ENCODE measurements at places on chromosomes 6 and 20.

- no peaks in the 10 kb centered on the region for H3K36me3 ChIP-seq
- no peaks in the 10 kb centered on the region for H3K27me3 ChIP-seq
- H3K27ac ChIP-seq = no peak overlapping the region
- H3K4me3 ChIP-seq = no peak overlapping the region
These were observed 54.8 kb downstream of the MEI4 start for GRCh38 chr6:77707603-77708002.

DNA sequence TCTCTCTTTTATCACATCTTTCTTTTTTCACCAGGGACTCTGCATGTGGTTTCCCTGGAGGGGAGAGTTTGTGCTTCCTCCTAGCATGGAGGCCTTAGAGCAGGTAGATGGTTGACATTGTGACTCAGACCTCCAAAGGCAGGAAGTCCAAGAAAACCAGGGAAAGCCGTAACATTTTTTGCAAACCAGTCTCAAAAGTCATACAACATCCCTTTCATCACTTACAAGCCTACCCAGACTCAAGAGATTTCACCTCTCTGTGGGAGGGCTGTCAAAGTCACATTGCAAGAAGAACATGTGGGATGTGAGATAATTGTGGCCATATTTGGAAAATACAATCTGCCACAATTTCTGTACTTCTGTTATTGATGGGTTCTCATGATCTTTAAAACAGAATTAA is 46.2 kb downstream of the SNRNP48 start:
- DNase-seq = no peak
- no peak overlapping the region for H3K27ac ChIP-seq
- H3K4me1 ChIP-seq = no peaks in the 10 kb centered on the region

GRCh38 chr6:39848171-39848570 is 56.0 kb downstream of the DAAM2 start:
- no peak for DNase-seq
- H3K4me1 ChIP-seq = no peaks in the 10 kb centered on the region
- H3K36me3 ChIP-seq = no peaks in the 10 kb centered on the region
- peaks cover 20% of the 10 kb centered on the region for H3K27me3 ChIP-seq

DNA sequence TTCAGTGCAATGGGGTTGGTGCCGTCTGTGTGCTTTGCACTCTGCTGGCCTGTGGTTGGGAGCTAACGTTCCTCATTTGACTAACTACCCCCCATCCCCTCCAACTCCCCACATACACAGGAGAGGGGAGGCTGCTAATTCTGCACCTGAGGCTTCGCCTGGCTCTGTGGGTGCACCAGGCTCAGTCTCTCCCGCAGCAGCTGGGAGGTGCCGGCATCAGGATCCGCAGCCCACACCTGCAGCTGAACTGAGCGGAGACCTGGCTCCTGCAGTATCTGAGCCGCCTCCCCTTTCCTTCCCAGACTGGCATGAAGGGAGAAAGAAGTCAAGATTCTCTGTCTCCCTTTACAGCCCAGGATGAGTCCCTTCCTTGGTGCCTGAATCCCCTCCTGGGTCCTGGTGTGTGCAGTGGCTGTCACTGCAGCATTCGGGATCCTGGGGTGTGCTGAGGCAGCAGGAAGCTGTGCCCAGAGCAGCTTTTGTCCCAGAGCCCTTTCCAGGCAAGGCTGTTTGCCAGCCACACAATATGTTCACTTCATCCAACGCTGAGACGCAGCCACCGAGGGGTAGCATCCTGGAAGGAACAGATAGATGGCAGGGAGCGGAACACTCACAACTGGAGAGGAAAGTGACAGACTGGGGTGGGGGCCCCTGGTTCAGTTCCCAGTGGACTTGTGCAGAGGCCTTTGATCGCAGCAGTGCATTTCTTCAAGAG is 70.2 kb downstream of the CDH4 start:
- H3K4me1 ChIP-seq = no peaks in the 10 kb centered on the region
- no peaks in the 10 kb centered on the region for H3K36me3 ChIP-seq
- H3K27ac ChIP-seq = no peak overlapping the region
- peaks cover 7% of the 10 kb centered on the region for H3K27me3 ChIP-seq
- no peak for DNase-seq
- H3K4me3 ChIP-seq = no peak overlapping the region

GRCh38 chr20:11060423-11061185 is 386.8 kb upstream of the JAG1 start:
- H3K27ac ChIP-seq = no peak overlapping the region
- DNase-seq = no peak
- no peaks in the 10 kb centered on the region for H3K4me1 ChIP-seq
- H3K4me3 ChIP-seq = no peak overlapping the region
- no peaks in the 10 kb centered on the region for H3K27me3 ChIP-seq

GRCh38 chr6:291697-292505 is at the start of gene DUSP22:
TSS of gene DUSP22 (plus strand) at chr6:292487. CDS start at chr6:292540, 53 bp downstream.
- peak within 1 kb of the TSS; percentile 68 for H3K27ac ChIP-seq
- H3K4me1 ChIP-seq = peaks cover 20% of the 10 kb centered on the region
- peak within 1 kb of the TSS; percentile 80 for H3K4me3 ChIP-seq
- no peaks in the 10 kb centered on the region for H3K27me3 ChIP-seq

GRCh38 chr6:153074761-153075160 is 56.3 kb downstream of the RGS17 start:
- H3K27me3 ChIP-seq = peaks cover 17% of the 10 kb centered on the region
- H3K4me1 ChIP-seq = no peaks in the 10 kb centered on the region
- no peak for DNase-seq

- no peak for DNase-seq
- H3K4me1 ChIP-seq = no peaks in the 10 kb centered on the region
- H3K27me3 ChIP-seq = no peaks in the 10 kb centered on the region
- H3K4me3 ChIP-seq = no peak overlapping the region
- no peak overlapping the region for H3K27ac ChIP-seq
- H3K36me3 ChIP-seq = no peaks in the 10 kb centered on the region
These were observed 765.9 kb downstream of the BCKDHB start for GRCh38 chr6:80872199-80872950.

GRCh38 chr6:11415557-11415956 is 122.0 kb upstream of the TMEM170B start:
- H3K27me3 ChIP-seq = no peaks in the 10 kb centered on the region
- H3K27ac ChIP-seq = peak overlapping the region; percentile 72
- no peak overlapping the region for H3K4me3 ChIP-seq
- H3K4me1 ChIP-seq = peaks cover 18% of the 10 kb centered on the region
- H3K36me3 ChIP-seq = peaks cover 4% of the 10 kb centered on the region

DNA sequence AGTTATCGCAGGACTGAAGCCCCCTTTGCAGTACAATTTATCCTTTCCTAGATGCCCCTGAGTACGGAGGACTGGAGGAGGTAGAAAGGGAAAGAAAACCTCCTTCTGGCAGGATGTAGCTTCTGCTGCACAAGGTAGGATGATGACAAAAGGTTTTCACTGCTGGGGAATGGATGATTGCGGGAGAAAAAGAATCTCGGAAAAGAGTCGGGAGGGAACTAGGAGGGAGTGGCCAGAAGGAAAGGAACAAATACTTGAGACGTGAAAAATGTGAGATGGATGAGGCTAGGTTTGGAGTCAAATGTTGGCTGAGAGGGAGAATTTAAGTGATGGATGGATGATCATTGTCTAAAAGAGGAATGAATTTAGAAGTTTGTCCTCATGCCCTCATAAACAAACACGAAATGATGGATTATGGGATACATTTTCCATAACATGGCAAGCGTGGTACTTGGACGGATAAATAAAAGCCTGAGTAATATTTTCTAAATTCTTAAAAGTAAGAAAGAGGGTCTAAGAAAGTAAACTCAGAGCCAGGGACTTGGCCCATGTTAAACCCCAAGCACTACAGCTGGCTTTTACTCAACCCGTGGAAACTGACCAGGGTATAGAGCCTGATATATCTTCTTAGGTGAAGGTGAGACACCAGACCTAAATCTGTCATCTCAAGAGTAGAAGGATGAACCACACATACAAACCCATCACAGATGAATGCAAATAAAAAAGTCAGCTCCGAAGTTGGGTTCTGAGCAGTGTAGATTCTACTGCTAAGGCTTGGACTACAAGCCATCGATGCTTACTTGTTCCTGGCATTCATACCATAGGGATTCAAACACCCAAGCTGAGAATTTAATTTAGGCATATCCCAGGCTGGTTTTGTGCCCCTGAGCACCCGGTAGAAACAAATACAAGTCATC is 72.4 kb downstream of the HFE start:
- H3K4me1 ChIP-seq = peaks cover 48% of the 10 kb centered on the region
- H3K27ac ChIP-seq = peak overlapping the region; percentile 98
- H3K4me3 ChIP-seq = peak overlapping the region; percentile 94
- no peak for DNase-seq
- H3K27me3 ChIP-seq = no peaks in the 10 kb centered on the region

DNA sequence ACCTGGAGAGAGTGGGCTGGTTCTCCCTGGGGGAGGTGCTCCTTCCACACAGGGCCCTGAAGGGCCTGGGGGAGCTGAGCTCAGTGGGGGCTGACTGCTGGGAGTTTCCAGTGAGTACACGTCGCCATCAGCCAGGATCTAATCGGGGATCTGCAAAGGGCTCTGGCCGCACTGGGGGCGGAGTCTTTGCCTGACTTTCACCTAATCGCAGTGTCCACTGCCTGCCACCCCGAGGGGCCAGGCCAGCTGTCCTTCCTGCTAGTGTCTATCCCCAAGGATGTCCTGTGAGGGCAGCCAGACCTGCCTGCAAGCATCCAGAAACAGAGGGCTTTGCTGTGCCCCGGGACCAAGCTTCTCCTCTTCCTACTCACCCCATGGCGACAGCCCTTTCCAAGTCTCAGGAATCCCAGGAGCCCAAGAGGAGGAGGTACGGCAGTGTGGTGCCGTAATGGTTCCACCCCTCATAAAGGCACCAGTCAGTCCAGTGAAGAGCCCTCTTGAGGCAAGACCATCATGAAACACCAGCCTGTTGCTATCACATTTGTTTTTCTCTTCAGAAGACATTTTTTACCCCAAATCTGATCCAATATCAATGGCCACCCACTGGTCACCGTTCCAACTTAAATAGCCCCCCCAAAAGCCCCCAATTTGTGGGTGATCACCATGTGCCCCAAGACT is 243.1 kb upstream of the ECI2 start:
- no peak overlapping the region for H3K4me3 ChIP-seq
- H3K36me3 ChIP-seq = no peaks in the 10 kb centered on the region
- no peaks in the 10 kb centered on the region for H3K4me1 ChIP-seq
- no peak overlapping the region for H3K27ac ChIP-seq
- peaks cover 19% of the 10 kb centered on the region for H3K27me3 ChIP-seq

- no peak for DNase-seq
- no peaks in the 10 kb centered on the region for H3K36me3 ChIP-seq
- no peak overlapping the region for H3K4me3 ChIP-seq
- H3K4me1 ChIP-seq = no peaks in the 10 kb centered on the region
- H3K27ac ChIP-seq = no peak overlapping the region
These were observed 99.0 kb upstream of the ADGRF1 start for GRCh38 chr6:47141171-47141570.

GRCh38 chr20:7496394-7496991 is 443.8 kb downstream of the HAO1 start:
- no peaks in the 10 kb centered on the region for H3K4me1 ChIP-seq
- H3K4me3 ChIP-seq = no peak overlapping the region
- no peaks in the 10 kb centered on the region for H3K27me3 ChIP-seq
- H3K27ac ChIP-seq = no peak overlapping the region
- no peak for DNase-seq

GRCh38 chr6:31163922-31164321 is 5.5 kb downstream of the TCF19 start:
- H3K27me3 ChIP-seq = no peaks in the 10 kb centered on the region
- no peak overlapping the region for H3K4me3 ChIP-seq
- H3K36me3 ChIP-seq = no peaks in the 10 kb centered on the region
- peaks cover 18% of the 10 kb centered on the region for H3K4me1 ChIP-seq
- no peak for DNase-seq
- H3K27ac ChIP-seq = no peak overlapping the region

GRCh38 chr6:138001750-138002349 is 105.4 kb downstream of the PERP start:
- no peaks in the 10 kb centered on the region for H3K36me3 ChIP-seq
- H3K27ac ChIP-seq = peak overlapping the region; percentile 24
- DNase-seq = peak; percentile 48
- no peak overlapping the region for H3K4me3 ChIP-seq
- peaks cover under 1% of the 10 kb centered on the region for H3K4me1 ChIP-seq

GRCh38 chr6:15483060-15483459 is 179.8 kb downstream of the DTNBP1 start:
- H3K27ac ChIP-seq = no peak overlapping the region
- H3K4me1 ChIP-seq = peaks cover 29% of the 10 kb centered on the region
- H3K36me3 ChIP-seq = peaks cover 5% of the 10 kb centered on the region

DNA sequence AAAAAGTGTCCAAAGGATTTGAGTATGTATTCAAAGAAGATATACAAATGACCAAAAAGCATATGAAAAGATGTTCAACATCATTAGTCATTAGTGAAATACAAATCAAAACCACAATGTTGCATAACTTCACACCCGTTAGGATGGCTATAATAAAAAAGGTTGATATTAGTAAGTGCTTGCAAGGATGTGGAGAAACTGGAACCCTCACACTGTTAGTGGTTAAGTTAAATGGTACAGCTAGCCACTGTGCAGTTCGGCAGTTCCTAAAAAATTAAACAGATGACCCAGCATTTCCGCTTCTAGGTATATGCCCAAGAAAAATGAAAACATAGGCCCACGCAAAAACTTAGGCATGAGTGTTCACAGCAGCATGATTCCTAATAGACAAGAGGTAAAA is 38.6 kb downstream of the IBTK start:
- no peak overlapping the region for H3K27ac ChIP-seq
- no peaks in the 10 kb centered on the region for H3K27me3 ChIP-seq
- H3K4me3 ChIP-seq = no peak overlapping the region
- H3K36me3 ChIP-seq = peaks cover 8% of the 10 kb centered on the region
- no peak for DNase-seq

GRCh38 chr6:14932485-14933182 is 313.2 kb upstream of the JARID2 start:
- no peaks in the 10 kb centered on the region for H3K36me3 ChIP-seq
- H3K4me3 ChIP-seq = no peak overlapping the region
- peaks cover 2% of the 10 kb centered on the region for H3K4me1 ChIP-seq

DNA sequence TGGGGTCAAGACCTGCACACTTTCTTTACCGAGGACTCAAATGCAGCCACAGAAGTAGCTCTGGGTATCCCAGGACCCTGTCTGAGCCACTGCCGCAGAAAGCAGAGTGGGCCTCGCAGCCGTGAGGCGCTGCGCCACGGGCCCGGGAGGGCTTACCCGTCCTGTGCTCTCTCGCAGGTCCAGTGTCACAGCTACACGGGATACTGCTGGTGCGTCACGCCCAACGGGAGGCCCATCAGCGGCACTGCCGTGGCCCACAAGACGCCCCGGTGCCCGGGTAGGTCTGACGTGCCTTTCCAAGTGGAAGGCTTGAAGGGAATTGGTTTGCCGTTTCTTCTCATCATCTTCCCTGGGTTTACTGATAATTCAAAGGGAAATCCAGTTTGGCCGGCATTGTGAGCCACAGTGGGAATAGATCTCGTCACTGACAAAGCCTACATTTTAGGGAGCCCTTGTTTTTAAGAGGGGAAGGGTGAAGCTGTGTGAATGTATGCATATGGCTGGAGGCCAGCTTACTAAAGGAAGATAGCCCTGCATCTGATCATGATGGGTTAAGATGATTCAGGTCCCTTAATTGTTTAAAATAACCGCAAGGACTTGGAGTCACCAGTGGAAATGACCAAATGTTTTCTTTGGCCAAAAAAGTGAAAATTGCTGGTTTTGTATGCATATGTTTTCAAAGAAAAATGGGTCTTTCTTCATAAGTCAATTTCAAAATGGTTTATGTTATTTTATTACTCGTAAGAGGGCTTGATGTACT is 86.6 kb downstream of the SMOC2 start:
- H3K27ac ChIP-seq = no peak overlapping the region
- DNase-seq = no peak
- H3K4me1 ChIP-seq = peaks cover 3% of the 10 kb centered on the region
- no peak overlapping the region for H3K4me3 ChIP-seq

Data from T-helper 17 cell (primary cell).